ENCODE measurements at places on chromosomes 5 and 9.

- no peak for DNase-seq
Observed at GRCh38 chr5:8908055-8908683, 637.7 kb downstream of the SEMA5A start.

- no peak for DNase-seq
Observed at GRCh38 chr9:36870960-36871359, 163.1 kb downstream of the PAX5 start.

DNA sequence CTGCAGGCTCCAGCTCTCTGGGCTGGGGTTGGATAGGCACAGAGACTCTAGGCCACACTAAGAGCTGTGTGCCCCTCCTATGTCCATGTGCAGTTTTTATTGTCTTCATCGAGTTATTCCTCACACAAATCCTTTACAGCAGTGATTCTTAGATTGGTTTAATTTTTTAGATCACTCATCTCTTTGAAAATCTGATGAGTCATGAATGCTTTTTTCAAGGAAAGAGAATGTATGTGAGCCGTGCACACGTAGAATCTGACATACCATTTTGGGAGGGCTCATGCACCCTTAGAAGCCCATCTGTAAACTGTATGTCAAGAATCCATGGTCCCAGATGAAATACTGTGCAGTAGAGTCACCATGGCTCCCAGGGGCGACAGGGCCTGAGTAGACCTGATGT is 100.7 kb upstream of the S1PR3 start:
- no peak for DNase-seq

DNA sequence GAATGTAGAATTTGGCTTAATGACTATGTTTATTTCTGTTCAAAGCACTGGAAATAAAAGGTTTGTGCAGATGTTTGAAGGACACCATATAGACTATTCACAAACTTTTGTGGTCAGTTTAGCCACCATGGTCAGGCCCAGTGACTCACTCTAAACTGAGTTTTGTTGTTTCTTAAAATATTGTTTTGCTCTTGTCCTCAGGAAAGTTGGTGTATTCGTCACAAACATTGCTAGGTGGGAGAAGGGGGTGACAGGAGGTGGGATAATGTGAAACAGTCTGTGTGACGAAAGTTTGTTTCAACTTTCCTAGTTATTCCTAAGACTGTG is 35.0 kb upstream of the LIFR start:
- DNase-seq, result no peak

- DNase-seq, result no peak
Observed at GRCh38 chr9:72440378-72440777, 75.4 kb upstream of the ZFAND5 start.

- DNase-seq, result no peak
Observed at GRCh38 chr9:125748446-125749099, 1.4 kb downstream of the PBX3 start.

DNA sequence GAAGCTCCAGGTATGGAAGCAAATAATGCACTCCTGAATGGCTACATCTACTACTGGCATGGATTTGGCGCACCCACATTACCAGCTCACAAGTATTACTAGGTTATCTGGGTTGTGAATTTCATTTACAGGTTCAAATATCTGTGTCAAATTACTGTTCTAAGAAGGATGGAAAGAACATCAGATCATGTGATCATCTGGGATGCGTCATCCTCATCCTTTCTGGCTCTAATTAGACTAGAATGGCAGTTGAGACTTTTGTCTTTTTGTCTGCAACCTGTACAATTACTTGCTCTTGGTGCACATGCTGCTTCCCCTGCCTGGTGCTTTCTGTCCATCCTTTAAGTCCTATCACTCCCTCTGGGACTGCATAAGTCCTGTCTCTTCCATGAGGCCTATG is 64.1 kb downstream of the PJA2 start:
- DNase-seq, result no peak

DNA sequence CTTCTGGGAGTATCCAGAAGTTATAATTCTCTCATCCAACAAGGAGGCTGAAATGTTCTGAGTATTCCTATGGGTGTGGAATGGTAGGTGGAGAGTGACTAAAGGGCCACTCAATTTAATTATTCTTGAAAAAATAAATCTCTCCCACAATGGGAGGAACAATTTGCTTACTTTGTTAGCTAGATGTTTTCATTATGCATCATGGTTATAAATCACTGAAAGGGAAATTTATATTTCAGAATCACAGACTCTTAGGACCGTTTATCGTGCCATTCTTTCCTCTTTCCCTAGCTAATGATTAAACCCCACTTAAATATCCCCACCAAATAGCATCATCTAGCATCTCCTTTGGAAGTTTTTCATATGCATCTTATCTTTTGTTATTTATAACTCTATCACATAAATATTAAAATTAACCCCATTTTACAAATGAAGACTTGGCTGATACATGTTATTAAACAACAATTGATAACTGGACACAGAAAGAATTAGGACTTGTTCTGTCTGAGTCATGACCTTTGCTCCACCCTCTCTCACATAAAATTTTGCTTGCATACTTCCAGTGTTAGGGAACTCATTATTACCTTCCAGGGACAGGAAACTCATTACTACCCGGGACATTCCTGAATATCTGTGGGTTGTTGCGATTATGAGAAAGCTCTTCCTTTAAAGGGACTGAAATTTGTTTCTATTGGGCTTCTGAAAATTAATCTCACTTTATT is 94.9 kb upstream of the NMUR2 start:
- no peak for DNase-seq

DNA sequence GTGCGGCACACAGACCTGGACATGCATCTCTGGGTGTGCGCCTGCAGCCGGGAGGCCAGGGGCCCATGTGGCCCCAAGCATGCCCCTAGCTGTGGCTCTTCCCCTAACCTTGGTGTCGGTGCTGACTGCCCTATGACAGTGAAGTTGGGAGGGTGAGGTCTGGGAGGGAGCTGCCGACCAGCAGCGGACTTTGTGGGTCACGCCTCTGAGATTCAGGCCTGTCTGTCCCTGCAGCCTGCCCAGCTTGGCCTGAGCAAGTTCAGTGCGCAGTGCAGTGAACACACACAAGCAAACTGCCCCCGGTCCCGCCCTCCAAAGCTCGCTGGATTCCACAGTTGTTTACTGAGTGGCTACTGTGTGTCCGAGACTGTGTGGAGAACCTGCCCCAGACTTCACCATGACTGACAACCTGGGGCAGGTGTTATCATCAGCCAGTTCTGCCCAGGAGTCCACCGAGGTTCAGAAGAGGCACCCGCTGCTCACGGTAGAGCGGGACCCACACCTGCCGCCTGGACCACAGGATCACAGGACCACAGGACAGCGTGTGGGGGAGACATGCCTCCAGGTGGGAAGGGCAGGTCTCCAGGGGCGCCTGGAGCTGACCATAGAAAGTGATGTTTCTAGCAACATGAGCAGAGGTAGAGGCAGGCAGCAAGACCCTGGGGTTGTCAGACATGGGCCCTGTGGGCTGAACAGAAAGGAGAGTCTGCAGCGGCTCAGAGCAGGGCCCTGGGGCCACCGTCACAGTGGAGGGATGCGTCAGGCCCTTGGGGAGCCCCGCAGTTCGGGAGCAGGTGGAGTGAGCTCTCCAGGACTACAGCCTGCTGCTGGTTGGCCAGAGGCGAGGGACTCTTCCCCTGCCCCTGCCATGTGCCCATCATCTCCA is 105.1 kb downstream of the PHF2 start:
- no peak for DNase-seq

GRCh38 chr5:148805326-148806290 is 20.8 kb upstream of the ADRB2 start:
- DNase-seq, result no peak

- DNase-seq, result no peak
Observed at GRCh38 chr9:109969011-109969410, 189.0 kb downstream of the PALM2AKAP2 start.

DNA sequence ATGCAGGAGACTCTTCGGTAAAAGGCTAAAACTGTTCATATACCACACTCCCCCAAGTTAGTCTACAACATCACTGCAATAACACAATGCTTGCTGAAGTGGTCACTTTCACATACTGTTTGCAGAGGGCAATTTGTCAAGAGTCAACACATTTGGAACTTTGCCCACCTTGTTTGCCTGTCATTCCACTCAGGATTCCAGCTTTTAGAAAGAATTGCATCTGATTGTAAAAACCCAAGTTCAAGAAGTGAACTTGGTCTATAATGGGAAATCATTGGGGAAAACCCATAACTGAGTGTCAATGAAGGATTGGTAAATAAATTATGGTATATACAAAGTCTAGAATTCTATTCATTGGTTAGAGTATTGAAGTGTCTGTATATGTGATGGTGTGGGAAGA is 120.5 kb downstream of the GADD45G start:
- no peak for DNase-seq

DNA sequence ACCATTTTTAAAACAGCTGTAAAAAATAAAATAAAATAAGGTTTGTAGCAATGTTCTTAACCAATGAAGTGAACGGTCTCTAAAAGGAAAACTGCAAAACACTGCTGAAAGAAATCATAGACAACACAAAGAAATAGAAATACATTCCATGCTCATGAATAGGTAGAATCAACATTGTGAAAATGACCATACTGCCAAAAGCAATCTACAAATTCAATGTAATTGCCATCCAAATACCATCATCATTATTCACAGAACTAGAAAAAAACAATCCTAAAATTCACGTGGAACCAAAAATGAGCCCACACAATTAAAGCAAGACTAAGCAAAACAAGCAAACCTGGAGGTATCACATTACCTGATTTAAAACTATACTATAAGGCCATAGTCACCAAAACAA is 67.6 kb upstream of the RGMB start:
- no peak for DNase-seq

- DNase-seq, result no peak
Observed at GRCh38 chr9:98912450-98912849, 31.3 kb upstream of the COL15A1 start.

DNA sequence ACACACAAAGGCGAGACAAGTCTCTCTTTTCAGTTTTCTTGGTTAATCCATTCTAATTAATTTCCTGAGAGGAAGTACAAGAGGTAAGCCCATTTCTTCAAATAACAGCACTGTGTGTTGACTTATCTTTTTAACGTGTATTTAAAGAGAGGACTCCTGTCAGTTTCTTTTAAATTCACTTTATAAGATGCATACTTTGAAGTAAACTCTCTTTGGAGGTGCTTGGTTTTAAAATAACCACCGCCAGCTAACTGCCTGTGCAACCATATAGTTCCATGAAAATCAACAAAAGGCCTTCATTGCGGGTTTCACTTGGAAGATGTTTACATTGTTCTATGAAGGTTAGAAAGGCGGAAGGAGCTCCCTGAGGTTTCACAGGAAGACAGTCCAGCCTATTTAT is 13.1 kb upstream of the SERINC5 start:
- DNase-seq, result no peak

DNA sequence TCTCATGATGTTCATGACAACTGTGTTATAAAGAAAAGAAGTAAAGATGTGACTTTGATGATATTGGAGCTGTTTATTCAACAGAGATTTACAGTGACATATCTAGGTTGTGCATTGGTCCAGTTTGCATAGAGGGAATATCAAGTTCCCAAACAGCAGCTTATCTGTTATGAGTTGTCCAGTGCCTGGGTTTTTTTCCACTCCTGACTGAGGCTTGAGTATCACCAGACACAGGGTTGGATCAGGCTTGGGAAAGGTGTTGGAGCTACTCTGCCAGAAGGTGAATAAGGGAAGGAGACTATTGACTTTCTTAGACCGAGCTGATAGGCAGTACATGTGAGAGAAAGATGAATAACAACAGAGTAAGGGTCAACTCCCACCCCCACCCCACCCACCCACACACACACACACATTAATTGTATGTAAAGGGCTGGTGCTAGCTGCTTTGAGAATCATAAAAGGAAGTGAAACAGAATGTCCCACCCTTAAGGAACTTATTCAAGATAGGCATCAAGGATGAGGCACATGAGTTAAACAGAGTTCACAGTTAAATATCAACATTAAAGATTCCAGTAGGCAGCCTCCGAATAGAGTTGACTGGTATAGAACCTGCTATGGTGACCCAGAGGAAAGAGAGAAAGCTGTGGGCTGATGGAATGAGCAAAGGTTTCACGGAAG is 33.0 kb upstream of the RASGRF2 start:
- no peak for DNase-seq

DNA sequence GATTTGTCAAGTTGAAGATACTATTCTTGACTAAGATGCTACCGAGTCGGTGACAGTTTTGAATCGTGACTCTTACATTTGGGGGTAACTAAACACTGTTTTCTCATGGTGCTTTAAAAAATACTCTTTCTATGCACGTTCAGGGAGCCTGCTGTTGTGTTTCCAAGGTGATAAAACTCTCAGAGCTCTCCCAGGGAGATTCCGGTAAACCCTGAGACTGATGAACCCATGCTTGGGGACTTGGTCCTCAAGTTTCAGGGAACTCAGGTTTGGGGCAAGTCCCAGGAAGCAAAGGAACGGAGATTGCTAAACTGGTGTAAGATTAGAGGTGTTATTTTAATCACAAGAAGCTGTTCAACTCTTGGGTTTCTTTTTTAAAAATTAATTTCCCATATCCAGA is 1.4 kb downstream of the GDA start:
- DNase-seq, result no peak

- DNase-seq, result no peak
Observed at GRCh38 chr9:133008406-133008805, 22.4 kb upstream of the GTF3C5 start.

- DNase-seq, result no peak
Observed at GRCh38 chr5:143571642-143572624, 168.4 kb upstream of the NR3C1 start.

DNA sequence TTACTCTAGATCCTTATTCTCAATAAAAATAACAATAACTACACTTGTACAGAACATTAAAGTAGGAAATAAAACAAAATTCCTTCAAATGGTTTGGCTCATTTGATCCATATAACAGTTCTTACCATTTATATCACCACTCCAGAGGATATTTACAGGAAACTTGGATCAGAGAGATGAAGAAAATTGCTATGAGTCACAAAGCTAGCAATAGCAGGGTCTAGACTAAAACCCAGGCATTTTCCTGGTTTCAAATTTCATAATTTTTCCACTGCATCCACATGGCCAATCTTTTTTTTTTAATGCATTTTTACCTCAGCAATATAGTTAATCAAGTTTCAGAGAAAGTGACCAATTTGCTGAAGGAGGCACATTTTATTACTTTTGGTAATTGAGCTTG is 299.2 kb downstream of the ELAVL2 start:
- no peak for DNase-seq
